Metanephros (tissue), 2 donors: ENCODE measurements at places on chromosomes 11 and 22. TPM values are rescaled to one million over a fixed set of nuclear protein-coding genes. Genes with fewer than 3 reads are reported as not detected.

Gene CD44
- total RNA-seq = 27.7 TPM

Gene CARD18
- not detected for total RNA-seq

Gene APOA5
- not detected for total RNA-seq

Gene PRDX5
- total RNA-seq = 138 TPM

Gene ANGPTL5
- not detected for total RNA-seq

Gene DEFB131B
- not detected for total RNA-seq
